Activated CD4-positive, CD25-positive, alpha-beta regulatory T cell treated with anti-CD3 and anti-CD28 coated beads, Interleukin-2, amount 50 U/mL, for 16 hours (primary cell): ENCODE measurements at places on chromosomes 12 and 14.

DNA sequence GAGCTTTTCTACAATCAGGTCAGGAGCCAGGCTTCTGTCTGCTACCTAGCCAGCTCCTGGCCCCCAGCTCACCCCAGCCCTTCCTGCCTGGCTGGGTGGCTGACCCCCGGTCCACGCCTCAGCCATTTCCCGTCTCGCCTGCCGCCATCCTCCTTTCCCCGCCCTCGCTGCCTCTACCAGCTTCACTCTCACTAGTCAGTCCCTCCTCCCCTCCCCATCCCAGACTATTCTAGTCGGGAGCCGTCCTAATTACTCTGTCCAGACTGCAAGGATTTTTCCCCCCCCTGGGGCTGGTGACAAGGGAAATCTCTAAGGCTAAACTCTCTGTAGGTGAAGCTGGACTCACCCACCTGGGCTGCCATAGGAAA, 825 bp downstream of the DHH start:
- no peak for DNase-seq

GRCh38 chr12:66025477-66025876, 105.1 kb downstream of the LLPH start:
- DNase-seq = no peak

- DNase-seq = no peak
Observed at GRCh38 chr12:27293463-27293862, 39.2 kb upstream of the BMAL2 start.

DNA sequence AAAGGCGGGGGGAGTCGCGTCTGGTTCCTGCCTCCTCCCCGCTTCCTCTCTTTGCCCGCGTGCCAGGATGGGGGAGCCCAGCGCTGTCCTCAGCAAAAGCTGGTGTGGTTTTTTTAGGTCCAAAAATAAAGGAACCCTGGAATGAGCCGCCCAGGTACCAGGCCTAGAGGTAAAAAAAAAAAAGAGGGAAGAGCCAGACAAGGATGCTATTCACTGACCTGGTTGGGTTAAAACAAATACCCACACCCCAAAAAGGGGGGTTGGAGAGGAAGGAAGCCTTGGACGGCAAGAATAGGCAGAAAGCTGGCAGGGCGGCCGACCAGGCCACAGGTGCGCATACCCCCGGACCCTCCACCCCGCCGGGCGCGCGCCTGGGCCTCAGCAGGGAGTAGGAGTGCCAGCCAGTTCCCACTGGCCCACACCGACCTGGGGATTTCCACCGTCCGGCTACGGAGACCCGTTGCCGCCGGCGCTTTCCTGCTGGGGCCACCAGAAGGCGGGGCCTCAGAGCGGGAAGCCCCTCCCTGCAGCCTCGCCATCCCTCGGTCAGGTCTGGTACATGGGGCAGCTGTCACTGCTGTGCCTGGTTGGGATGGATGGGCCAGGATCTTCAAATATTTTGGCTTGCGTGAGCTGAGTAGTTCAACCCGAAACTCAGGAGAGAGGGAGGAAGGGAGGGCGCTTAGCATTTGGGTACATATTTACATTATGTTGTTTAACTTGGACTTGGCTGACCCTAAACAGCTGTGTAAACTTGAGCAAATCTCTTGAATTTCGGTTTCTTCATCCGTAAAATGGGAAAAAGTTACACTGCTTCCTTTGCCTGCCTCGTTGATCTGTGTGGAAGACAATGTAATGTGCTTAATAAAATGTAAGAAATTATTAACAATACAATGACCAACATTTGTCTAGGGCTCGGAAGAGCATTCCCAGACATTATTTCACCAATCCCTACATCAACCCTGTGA, 5.4 kb upstream of the IRF2BPL start:
- DNase-seq = peak; percentile 62

- DNase-seq = peak; percentile 51
Observed at GRCh38 chr14:93970585-93970964, 5.8 kb downstream of the ASB2 start.

- DNase-seq = no peak
Observed at GRCh38 chr12:123559468-123559867, 24.9 kb upstream of the TMED2 start.

DNA sequence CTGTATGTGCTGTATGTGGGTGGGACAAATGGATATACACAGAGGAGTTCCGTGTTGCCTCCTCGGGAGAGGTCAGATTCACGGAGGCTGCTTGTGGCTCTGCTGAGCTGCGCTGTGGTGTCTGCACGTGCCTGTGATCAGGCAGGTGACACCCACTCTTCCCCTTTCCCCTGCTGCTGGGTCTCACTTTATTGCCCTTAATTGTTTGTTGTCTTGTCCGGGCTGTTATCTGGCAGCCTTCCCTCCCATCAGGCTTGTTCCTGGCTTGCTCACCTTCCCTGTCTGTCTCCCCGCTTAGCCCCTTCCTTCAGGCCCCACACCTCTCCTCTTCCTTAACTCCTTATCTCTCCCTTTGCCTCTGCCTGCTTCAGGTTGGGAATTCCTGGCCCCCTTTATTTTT, 13.5 kb downstream of the WNT5B start:
- DNase-seq = no peak

GRCh38 chr12:32504591-32504990, 105.2 kb downstream of the FGD4 start:
- no peak for DNase-seq

GRCh38 chr12:128318946-128319345, 52.0 kb downstream of the TMEM132C start:
- no peak for DNase-seq

GRCh38 chr12:99005601-99006000, 360.5 kb downstream of the APAF1 start:
- no peak for DNase-seq

DNA sequence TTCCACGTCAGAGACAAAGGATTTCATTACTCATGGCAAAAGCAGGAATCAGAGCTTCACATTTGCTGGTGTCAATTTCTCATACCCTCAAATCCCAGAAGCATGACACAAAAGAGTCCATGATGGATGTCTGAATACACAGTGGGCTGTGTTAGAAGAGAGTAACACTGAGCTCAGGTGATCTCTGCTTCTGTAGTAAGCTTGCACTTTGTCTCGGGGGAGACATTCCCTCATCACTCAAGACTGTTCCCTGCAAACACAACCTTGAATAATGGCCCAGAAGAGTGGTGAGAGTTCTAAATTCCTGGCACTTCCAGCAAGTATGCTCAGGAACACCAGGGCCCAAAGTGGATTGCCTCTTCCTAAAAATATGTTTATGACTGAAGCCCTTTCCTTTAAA, 1787.2 kb upstream of the SEL1L start:
- DNase-seq = no peak

DNA sequence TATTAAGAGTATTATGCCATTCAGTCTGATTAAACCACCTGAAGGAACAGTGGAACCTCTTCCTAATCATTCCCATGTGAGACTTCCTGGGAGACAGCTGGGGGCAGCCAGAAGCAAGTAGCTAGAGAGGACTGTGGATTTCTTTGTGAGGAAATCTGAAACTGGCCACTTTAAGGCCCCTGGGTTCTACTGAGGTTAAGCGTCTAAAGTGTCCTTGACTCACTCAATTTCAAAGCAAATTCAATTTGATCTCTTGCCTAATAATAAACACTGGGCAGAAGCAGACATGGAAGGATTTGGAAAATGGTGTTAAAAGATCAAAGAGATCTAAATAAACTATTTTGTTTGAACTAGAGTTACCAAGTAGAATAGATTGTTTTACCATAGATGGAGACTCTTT, 909.9 kb downstream of the NRXN3 start:
- DNase-seq = no peak

DNA sequence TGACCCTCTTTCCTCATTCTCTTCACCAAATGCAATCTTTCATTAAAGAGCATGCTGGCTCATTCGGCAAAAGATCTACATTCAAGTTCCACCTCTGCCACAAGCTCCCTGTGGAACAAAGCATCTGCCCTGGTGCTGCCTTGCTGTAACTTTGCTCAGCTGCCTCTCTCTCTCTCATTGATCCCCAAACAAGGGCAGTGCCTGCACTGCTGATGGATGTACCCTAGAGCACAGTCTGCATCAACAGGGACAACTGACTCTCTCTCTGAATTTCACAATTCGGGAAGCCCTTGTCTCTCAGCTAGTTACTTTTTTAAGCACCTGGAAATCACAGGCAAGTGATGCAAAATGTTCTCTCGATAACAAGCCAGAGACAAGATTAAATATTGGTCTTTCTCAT, 174.0 kb upstream of the DIO2 start:
- no peak for DNase-seq

- no peak for DNase-seq
Observed at GRCh38 chr14:102568115-102568614, 24.3 kb upstream of the RCOR1 start.

GRCh38 chr12:122174155-122174845, at the start of gene IL31:
Gene IL31, minus strand, starts transcription at chr12:122174221. Its CDS starts 49 bp downstream, at chr12:122174172.
- DNase-seq = no peak

DNA sequence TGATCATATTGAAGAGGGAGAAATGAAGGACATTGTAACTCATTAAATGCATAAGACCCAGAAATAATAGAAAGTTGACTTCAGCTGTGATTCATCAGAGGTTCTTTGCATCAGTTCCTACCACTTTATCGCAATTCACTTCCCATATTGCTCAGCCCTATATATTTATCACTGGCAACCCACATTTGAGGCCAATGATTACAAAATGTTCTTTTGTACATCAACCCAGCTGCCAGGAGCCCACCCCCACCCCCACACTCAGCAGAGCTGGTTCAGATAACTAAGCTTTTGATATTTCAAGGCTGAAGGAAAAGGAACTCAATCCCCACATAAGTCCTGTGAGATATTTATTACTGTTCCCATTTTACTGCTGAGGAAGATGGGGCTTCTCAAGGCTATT, 51.2 kb upstream of the TMPO start:
- no peak for DNase-seq

DNA sequence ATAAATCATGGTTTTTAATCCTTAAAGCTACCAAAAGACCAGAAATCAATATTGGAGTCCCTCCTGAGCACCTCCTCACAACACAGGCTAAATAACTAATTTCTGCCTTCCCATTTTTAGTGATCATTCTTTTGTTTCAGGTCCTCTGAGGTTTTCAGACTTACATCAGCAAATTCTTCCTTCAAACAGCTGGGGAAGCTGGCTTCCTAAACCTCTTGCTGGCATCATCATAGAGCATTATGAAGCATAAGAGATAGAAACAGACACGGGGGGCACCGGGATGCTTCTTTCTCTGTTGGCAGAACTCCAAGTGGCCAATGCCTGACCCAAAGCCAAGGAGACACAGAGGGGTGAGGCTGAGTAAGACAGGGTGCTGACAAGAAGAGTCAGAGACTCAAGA, 47.9 kb upstream of the DBX2 start:
- no peak for DNase-seq
